T-helper 2 cell (primary cell): ENCODE measurements at places on chromosomes 6 and 20.
A peak's percentile ranks its signal among the peaks of the same experiment; 100 is the strongest.

GRCh38 chr6:26575494-26575939 is 21.2 kb upstream of the ABT1 start:
- no peak for DNase-seq

DNA sequence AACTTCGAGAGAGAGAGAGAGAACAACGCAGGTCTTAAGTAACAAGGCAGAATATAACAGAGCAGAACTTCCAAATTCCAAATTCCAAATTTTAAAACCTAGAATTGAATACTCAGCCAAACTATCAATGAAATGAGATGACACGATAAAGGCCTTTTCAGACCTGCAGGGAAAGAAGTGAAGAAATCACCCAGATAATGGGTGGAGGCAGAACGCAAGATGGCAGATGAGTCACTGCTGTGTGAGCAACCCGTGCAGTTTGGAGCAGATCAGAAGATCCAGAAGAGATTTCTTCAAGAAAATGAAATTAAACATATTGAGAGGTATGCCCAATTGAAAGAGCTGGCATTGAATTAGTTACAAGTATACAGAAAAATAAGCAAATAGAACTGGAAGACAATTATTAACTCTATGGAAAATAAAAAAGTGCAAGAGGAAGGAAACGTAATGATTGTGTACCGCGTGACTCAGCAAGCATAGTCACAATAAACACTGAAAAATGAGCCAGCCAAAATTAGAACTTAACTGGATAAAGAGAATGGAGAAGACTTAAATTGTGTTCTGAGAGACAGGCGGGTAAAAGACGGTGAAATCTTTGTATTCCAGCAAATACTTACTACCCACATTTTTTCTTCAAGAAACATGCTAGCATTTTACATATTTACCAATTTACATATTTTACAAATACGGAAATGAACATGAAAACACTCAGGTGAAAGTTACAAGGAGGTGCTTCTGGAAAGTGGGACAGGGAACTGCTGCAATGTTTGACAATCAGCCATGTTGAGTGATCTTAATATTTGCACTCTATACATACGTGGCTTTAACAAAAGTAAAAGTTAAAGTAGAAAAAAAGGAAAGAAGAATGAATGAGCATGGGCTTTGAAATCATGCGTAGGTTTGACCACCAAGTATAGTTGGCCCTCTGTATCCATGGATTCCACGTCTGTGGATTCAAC is 87.9 kb upstream of the CDYL start:
- no peak for DNase-seq

DNA sequence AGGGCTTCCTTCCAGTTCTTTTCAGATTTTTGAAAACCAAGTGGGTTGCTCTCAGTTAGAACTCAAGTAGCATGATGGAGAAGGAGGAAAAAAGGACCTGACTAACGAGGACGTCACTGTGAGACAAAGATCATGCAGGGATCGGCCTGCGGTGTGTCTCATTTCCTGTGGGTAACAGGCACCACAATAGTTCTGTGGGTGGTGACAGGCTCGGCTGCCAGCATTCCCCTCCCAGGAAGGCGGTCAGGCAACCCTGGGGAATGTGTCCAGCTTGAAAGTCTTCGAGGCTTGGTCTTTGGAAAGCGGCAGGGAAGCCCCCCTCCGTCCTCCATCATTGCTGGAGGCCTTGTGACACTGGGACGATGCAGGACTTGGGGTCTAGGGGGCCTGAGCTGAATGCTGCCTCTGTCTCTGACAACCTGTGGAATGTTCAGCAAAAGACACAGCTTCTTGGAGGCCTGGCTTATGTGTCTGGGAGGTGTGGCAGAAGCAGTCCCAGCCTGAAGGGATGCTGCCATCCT is 121.0 kb downstream of the BCAS1 start:
- peak; percentile 86 for DNase-seq

- DNase-seq, result no peak
Observed at GRCh38 chr6:158411998-158412397, 99.7 kb downstream of the TULP4 start.

GRCh38 chr6:351011-351866 is 40.3 kb upstream of the IRF4 start:
- DNase-seq, result no peak

DNA sequence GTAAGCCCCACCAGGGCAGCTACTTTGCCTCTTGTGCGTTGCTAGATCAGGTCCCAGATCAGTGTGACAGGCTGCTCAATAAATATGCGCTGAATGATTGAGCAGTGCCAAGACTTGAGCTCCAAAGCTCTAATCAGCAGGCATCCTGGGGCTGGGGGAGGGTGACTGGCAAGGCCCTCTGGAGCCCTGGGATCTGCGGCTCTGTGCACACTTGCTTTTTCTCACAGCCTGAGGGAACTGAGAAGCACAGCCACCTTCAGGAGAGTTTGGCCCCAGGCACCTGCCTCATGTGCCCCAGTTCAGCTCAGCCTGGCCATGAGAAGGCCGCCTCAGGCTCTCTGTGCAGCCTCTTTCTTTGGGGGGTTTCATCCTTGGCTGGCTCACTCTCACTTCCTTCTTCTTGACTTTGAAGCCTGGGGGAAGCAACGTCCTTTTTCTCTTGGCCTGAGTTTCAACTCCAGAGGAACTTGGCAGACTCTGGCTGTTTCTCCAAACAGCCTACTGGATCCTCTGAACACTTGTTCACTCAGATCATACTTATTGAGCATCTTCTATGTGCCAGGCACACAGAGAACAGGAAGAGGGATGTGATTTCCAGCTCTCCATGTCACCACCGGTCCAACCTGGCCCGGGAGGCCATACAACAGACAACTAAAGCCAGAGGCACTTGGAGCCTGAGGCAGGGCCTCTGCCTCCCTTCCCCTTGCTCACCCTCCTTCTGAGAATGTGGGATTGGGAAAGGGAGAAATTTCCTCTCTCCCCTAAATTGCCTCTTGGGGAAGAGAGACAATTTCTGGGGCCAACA is 114.0 kb downstream of the VEGFA start:
- DNase-seq, result no peak

- DNase-seq, result no peak
Observed at GRCh38 chr6:2042956-2043648, 202.3 kb downstream of the GMDS start.

DNA sequence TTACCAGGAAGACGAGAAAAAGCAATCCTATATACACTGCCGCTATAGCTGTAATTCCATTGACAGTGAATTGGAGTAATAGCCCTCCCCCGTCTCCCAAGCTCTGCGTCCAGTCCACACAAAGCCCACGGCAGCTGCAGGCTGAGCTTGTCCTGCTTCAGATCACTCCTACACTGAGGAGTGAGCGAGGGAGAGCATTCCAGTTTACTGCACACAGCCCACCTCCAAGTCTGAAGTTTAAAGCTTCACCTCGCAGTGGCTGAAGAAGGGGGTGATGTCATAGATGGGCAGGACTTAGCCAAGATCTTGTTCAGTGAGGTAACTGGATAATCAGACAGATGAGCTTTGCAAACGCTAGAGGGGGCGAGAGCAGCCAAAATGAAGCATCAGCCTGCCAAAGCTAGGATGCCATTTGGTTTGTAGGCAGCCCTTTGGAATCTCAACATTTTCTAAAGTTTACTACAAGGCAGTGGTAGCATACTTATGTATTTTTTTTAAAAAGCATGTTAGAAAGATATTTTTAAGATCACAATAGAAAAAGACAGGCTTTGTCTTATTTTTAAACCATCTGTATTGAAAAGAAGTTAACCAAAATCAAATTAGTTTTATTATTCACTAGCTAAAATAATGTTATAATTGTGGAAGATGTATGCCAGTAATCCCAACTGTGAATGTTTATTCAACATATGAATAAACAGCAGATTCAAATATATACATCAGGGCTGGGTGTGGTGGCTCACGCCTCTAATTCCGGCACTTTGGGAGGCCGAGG is at the start of gene FLRT3:
FLRT3 (minus strand) TSS at position 213 of the 772 bp plus-strand sequence. CDS start 10,106 bp downstream, outside the sequence.
- no peak for DNase-seq

DNA sequence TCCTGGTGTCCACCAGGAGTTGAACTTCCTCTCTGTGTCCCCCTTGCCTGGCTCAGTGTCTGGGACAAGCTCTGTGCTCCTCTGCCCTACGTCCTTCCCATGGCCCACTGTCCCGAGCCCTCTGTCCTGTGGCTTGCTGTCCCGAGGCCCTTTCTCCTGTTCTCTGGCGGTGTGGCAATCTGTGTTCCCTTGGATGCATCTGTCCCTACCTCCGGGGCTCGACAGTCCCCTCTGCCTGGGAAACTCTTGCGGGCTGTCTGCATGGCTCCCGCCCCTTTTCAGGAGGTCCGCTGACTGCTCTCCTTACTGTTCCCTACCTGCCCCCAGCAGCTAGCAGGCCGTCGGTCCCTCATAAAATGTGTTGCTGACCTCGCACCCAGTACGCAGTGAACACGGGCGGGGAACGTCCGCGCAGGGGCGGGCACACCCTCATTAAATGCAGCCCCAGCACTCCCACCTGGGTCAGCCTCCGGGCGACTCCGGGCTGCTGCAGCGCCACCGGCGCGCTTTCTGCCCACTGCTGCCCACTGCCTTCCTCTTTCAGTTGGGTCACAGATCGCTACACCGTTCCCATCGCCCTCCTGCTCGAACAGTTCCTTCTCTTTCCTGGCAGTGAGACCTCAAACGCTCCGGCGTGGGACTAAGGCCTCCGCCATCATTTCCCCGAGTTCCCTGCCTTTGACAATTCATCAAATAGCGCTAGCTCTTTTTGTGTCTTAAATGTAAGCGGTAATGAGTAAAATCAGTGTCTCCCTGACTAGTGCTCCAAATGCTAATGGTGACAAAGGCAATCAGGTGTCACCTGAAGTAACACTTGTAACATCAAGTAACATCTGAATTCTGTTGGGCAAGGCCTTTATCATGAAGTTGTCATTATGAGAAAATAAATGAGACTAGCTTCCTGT is 60.5 kb downstream of the RSPH3 start:
- DNase-seq, result no peak

DNA sequence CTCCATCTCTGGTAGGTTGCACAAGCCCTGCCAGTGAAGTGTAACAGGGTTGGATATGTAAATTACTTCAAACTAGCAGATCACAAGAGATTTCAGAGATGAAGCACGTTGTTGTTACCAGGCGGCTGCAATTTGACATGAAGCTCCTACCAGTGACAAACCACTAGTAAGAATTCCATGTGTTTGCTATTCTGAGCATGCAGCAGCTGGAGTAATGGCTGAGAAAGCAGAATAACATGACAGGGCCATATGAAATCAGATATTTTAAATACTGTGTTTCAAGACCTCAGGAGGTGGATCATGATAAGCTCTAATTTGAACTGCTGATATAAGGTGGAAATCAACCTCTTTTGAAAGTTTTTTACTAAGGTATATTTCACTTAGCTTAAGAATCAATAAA is 11.4 kb downstream of the RIN2 start:
- no peak for DNase-seq
